ENCODE measurements at places on chromosomes 16 and 17.

GRCh38 chr16:53428681-53429080 is 5.6 kb upstream of the RBL2 start:
- DNase-seq = no peak

DNA sequence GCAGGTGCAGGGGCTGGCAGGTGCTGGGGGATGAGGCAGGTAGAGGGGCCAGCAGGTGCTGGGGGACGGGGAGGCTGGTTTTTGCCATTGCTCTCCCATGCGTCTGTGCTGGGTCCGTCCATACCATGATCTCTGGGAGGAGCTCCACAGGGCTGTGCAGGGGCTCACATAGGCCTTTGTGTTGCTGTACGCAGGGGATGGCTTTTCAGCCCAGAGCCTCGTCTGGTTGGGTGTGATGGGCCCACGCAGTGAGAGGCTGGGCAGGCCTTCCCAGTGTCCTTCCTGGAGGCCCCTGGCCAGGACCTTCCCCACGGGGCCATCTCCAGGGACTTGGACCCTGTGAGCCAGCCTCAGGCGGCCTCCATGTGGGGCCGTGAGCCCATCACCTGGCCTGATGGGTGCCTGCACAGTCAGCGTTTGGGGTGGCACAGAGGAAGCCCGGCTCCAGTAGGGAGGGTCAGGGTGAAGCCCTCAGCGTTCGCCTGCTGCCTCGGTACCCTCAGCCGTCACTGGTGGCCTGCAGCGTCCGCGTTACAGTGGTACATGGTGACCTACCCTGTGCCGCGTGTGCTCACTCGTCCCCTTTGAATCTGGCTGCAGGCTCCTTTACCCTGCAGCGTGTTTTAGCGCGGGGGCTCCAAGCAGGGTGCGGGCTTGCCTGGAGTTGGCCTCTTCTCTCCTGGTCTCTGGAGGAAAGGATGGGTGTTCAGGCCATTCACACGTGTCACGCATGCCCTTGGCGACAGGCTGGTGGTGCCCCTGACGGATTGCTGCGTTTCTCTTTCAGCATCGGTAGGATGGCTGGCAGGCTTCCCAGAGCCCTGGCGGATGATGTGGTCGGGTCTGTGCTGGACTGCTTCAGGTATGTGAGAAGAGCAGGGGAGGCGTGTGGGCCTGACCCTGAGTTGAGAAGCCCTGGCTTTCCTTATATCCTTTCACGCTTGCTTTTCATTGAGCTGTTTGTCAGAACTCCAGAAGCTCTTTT is 30.6 kb downstream of the ZNF750 start:
- no peak for DNase-seq

DNA sequence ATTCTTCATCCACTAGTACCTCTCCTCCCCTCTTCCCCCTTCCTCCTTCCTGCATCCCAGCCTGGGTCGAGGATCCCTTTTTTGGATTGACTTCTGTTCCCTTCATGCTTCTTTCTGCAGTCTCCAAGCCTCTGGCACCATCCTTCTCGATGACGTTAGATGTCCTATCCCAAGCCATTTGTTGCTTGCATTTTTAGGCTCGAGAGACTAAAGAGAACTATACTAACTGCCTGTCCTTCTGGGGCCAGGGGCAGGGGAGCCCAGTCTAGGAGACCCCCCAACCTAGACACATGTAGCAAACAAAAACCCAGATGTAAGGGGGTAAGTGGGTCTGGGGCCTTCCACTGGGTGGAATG is 23.9 kb downstream of the UNK start:
- DNase-seq = no peak

- no peak for DNase-seq
Observed at GRCh38 chr16:83046664-83047063, 419.9 kb downstream of the CDH13 start.

DNA sequence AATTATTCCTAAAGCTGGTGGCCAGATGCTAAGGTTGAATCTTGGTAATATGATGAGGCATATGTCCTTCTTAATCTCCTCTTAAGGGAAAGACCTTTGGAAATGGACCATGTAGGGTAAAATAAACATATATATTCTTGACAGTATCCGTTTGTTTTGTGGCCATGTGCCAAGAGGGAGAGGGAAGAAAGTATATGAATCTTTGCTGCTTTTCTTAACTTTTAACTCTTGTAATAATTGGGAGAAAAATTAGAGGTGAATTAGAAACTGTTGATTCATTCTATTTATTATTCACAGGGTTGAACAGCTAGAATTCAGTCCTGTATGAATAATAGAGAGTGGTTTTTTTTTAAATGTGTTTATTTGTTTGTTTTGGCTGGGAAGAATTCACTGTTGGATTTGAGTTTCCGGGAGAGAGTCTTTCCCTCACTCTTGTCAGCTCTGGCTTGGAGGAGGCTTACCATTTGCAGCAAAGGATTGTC is 31.6 kb downstream of the AATF start:
- DNase-seq = no peak

GRCh38 chr16:5381481-5381880 is 283.9 kb upstream of the EEF2KMT start:
- no peak for DNase-seq

DNA sequence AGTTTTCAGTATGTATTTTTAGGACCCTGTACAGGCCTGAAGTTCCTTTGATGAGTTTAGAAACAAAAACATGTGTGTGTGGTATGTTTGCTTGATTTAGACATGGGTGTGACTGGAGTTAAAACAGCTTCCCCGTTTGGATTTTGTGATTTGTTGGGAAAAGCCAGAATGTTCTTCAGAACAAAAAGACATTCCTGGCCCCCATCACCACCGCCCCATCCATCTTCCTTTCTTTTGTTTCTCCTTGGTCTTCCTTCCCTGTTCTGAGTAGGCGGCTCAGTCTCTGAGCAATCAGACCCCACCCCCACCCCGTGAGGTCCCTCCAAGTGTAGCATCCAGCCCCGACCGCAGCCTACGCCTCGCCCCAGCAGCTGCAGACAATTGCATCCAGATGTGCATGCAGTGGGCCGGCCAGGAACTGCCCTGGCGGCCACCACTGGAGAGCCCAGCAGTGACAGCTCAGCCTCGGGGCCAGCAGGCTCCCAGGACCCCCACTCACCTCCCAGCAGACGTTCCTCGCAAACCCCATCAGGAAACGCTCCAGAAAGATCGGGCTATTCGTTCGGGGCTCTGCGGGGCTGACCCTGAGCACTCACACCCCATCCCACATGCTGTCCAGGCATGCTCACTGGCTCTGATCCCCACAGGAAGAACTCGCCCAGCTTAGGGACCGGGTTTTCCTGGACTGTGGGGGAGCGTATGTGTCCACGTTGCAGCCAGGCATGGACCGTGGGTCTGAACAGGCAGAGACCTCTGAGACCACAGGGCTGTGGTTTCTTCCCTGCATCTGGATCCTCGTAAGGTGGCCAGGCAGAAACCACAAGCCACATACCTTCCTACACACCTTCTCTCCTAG is 99.8 kb upstream of the CDH5 start:
- DNase-seq = no peak

DNA sequence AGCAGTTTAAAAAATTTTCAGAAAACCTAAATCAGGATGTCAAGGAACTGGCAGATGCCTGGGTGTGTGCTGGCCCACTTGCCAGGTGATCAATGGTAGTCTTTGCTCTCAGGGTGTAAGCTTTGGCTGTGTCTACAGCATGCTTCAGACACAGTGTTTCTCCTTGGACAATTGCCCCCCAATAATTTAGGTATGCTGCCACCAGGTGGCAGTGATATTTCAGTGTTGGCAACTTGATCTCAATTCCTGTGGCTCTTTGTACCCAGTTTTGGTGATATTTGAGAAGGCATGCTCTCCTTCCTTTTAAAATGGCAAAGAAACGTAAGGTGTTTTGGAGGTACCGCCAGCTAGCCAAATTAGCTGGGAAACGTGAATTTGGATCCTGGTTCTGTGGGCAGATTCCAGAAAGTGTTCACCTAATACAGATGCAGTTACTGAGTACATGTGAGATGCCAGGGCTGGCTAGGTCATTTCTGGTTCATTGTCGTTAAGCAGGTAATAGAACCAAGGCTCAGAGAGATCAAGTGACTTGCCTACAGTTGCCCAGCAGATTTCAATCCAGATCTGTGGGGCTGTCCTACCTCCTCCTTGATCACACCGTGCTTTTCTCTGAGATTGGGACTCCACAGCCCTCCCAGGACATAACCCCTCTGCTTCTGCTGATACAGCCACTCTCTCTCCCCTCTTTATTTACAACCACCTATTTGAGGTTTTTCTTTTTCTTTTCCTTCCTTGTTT is 155.6 kb upstream of the PLCG2 start:
- no peak for DNase-seq

DNA sequence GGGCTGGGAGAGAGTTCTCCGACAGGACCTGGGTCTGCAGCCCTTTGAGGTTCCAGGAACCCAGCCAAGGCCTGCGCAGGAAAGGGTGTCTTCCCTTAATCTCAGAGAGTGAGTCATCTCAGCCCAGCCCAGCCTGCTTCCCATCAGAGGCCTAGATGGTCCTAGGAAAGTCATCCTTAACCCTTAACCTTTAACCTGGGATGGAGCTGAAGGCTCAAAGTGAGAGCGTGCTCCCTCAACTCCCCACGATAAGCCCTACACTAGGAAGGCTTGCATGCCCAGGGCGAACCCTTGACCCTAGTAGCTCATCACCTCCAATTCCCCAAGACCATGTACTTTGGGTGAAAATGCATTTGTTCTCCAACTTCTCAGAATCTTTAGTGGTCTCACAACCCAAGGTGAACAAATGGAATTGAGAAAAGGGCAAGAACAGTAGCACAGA is 4.8 kb upstream of the ATXN7L3 start:
- DNase-seq = no peak

GRCh38 chr16:373848-374615 is 3.7 kb upstream of the MRPL28 start:
- DNase-seq = no peak

DNA sequence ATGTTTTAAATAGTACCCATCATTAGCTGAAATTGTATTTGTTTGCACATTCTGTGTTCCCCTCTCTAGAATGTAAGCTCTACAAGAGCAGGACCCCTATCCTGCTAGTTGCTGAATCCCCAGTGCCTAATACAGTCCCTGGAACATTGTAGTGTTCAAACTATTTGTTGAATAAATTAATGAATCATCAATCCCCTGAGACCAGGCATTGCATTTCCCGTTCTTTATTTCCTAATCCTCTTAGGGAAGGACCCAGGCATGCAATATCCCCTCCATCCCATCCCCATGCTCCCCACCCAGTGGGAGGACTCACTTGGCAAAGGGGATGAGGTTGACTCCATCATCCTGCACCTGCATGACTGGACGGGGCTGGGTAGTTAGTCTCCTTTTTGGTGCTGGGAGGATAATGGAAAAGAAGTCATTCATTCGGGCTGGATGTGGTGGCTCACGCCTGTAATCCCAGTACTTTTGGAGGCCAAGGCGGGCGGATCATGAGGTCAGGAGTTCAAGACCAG is 3.2 kb downstream of the INCA1 start:
- DNase-seq = no peak

- no peak for DNase-seq
Observed at GRCh38 chr16:75279305-75279704, 27.9 kb upstream of the BCAR1 start.

- DNase-seq = no peak
Observed at GRCh38 chr16:88208112-88208511, 174.6 kb upstream of the ZNF469 start.

DNA sequence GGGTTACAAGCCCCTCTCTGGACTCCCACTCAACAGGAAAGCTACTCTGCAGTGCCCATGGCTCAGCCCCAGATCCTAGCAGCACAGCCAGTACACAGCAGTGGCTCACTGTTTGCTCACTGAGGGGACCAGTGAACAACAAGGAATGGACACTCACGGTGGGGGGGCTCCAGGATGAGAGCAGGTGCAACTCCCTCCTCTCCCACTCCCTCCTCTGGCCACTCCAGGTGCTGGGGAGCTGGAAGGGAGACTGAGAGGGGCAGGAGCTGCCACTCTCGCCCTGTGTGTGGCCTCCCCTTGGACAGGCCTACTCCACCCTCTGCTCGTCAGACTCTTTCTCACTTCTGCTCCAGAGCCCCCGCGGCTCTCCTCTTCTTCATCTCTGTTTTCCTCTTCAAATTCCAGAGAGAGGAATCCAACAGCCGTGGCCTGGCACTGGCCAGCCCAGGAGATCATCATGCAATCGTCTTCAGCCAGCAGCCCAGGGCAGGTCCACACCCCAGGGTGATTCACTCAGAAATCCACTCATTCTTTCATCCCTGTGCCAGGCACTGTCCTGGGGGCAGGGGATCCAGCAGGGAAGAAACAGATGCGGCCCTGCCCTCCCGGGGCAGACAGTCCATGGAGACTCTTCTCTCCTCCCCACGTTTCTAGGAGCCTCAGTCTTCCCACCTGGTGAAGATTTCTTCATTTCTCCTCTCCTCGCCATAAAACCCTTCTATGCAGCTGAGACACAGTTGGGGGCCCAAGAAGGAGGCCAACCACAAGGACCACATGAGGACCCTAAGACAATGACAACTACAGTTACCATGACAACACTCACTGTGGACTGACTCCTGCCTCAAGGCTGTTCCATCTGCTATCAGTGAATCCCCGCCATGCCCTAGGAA is 30.7 kb downstream of the CFAP20 start:
- no peak for DNase-seq

GRCh38 chr17:33076979-33077378 is 85.3 kb downstream of the SPACA3 start:
- DNase-seq = no peak

GRCh38 chr16:54477714-54478113 is 191.1 kb upstream of the IRX3 start:
- DNase-seq = no peak

- no peak for DNase-seq
Observed at GRCh38 chr17:32385971-32386370, 36.0 kb downstream of the ZNF207 start.

GRCh38 chr16:11735787-11736186 is 6.9 kb downstream of the TXNDC11 start:
- no peak for DNase-seq

- no peak for DNase-seq
Observed at GRCh38 chr17:34358631-34359030, 2.4 kb downstream of the CCL13 start.

DNA sequence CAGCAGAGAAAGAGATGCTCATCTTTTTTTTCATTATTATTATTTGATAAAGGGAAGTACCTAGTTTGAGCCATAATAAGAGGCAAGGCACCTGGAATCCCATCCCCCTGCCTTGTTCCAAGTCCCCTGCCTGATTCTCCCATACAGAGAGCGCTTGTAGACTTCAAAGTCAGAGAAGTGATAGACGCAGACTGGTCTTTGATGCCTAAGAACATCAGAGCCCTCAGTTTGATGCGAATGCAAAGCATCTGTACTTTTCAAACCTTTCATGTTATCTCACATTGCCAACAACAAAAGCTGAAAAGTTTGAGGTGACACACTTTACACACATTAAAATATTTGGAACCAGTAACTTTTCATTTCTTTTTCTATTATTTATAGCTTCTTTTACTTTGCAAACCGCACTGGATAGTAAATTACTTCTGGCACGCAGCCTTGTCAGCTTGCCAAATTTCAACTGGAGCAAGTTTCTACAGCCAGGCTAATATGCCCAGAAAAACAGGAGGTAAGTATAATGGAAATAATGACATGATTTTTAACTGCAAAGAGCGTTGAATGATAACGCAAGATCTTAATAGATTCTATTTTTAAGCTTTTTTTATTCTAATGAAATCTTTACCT is 5.9 kb upstream of the UTP6 start:
- no peak for DNase-seq

Data from NCI-H187 treated with DMSO at 0.1 percent for 48 hours (cell line).